PC-9 (cell line): ENCODE measurements at places on chromosomes 13 and 19. TPM values are rescaled to one million over a fixed set of nuclear protein-coding genes. Genes with fewer than 3 reads are reported as not detected.
A peak's percentile ranks its signal among the peaks of the same experiment; 100 is the strongest.

Gene ZNF382
- 0.55 TPM in 1 of 2 replicates, not detected in the other for total RNA-seq

- no peaks in the 10 kb centered on the region for H3K27me3 ChIP-seq
- peak; percentile 51 for DNase-seq
- H3K27ac ChIP-seq, result no peak overlapping the region
- no peaks in the 10 kb centered on the region for H3K36me3 ChIP-seq
Measured at GRCh38 chr19:6103217-6103644, 7.1 kb downstream of the RFX2 start.

DNA sequence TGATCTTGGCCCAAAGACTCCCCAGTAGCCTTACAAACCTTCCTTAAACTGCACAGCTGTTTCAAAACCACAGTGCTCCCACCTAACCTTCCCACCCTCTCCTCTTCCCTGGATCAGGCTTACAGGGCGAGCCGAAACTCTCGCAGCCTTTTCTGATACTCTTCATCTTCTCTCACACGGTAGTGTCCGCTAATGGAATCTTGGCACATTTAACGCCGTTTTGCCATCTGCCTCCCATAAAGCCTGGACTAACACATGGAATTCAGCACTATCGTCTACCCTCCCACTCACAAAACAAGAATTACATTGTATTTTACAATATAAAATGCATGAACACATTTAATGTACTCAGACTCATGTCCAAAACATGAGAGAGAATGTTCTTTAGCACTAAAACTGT lies 135.9 kb downstream of the RAP2A start:
- no peak overlapping the region for H3K27ac ChIP-seq
- no peak overlapping the region for H3K4me3 ChIP-seq
- H3K36me3 ChIP-seq, result no peaks in the 10 kb centered on the region
- DNase-seq, result no peak
- H3K4me1 ChIP-seq, result peaks cover 23% of the 10 kb centered on the region

DNA sequence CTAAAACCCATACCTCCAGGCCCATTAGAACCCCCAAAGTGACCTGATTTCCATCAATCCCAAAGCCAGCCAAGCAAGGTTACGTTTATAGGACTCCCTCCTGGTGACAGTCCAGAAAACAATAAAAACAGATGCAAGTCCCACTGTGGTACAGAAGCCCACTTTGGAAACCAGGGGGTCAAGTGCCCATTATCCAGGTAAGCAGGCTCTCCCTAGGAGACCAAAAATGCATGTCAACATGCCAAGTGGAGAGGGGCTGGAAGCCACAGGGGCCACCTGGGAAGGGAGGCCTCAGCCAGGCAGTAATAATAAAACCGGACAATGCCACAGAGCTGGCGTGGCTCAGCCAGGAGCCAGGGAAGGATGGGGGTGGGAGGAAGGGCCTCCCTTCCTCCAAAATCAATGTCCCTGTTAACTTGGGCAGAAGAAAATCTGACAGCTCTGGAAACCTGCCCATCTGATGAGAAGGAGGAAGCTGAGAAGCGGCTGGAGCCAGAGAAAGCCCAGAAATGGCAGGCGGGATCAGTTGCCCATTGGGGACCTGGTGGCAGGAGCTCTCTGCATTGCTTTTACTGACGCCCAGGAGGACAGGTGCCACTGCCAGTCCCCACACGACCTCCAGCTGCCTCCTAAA lies 160.4 kb downstream of the ZIC5 start:
- no peaks in the 10 kb centered on the region for H3K27me3 ChIP-seq
- no peak for DNase-seq
- H3K27ac ChIP-seq, result no peak overlapping the region
- no peaks in the 10 kb centered on the region for H3K36me3 ChIP-seq
- H3K4me1 ChIP-seq, result no peaks in the 10 kb centered on the region

DNA sequence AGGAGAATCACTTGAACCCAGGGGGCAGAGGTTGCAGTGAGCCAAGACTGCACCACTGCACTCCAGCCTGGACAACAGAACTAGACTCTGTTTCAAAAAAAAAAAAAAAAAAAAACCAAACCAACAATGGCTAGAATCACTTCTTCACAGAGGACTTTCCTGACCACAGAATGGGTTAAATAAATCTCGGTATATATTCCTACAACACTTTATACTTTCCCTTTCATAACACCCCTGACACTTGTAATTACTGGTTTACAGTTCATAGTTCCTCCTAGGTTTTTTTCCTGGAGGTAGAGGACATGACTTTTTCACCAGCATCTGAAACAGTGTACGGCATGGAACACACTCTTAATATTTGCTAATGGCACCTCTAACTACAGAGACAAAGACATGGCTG lies 31.4 kb downstream of the ZDHHC20 start:
- H3K27me3 ChIP-seq, result no peaks in the 10 kb centered on the region
- no peaks in the 10 kb centered on the region; the same call in 1 of the 2 replicates for H3K36me3 ChIP-seq

- H3K4me3 ChIP-seq, result no peak within 1 kb of the TSS
- 0 out of 2 replicates have a peak, but pooled peaks cover 8% of the 10 kb centered on the region for H3K27me3 ChIP-seq
- H3K4me1 ChIP-seq, result no peaks in the 10 kb centered on the region
- H3K27ac ChIP-seq, result no peak within 1 kb of the TSS
- peak; percentile 38 for DNase-seq
Measured at GRCh38 chr19:3224346-3225168, at the start of gene CELF5. CELF5 (plus strand) TSS chr19:3224661; CDS start chr19:3224740, 79 bp downstream.

GRCh38 chr19:21328406-21328805 lies 804 bp downstream of the ZNF708 start:
- no peaks in the 10 kb centered on the region for H3K27me3 ChIP-seq
- 0 out of 2 replicates have a peak overlapping the region, but pooled peaks have one; percentile 57 for H3K27ac ChIP-seq
- DNase-seq, result no peak
- peaks cover 7% of the 10 kb centered on the region for H3K4me1 ChIP-seq

DNA sequence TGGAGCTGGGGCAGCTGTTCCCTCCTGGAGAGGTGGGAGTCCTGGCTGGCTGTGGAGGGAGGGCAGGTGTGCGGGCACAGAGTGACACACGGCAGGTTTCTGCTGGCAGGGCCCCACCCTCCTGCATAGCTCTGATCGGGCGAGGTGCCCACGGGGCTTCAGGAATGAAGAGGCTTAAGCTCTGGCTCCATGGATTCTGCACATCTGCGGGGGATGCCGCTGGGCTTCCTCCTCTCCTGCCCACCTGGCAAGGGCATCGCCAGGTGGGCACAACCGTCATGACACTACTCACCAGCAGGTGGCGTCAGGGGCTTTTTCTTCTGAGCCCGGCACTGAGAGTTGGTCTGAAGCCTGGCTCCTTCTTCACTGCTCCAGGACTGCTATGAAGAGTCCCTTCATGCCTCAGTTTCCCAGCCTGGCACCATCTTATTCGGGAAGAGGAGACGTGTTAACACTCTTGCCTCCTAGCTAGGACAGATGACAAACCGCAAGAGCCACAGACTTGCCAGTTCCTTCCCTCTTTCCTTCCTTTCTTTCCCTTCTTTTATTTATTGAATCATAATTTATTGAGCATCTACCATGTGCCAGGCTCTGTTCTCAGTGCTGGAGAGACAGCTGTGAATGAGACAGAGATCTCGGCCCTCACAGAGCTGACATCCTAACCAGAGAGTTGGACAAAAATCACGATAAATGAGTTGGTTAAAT lies 15.2 kb upstream of the PAK4 start:
- no peaks in the 10 kb centered on the region for H3K36me3 ChIP-seq
- H3K27me3 ChIP-seq, result no peaks in the 10 kb centered on the region
- peak overlapping the region; percentile 88 for H3K27ac ChIP-seq
- H3K4me3 ChIP-seq, result no peak overlapping the region
- H3K4me1 ChIP-seq, result peaks cover 23% of the 10 kb centered on the region

- no peak overlapping the region for H3K27ac ChIP-seq
- no peaks in the 10 kb centered on the region for H3K36me3 ChIP-seq
- peaks cover 11% of the 10 kb centered on the region for H3K4me1 ChIP-seq
- H3K27me3 ChIP-seq, result no peaks in the 10 kb centered on the region
Measured at GRCh38 chr19:19547674-19548336, 9.7 kb downstream of the CILP2 start.

- no peaks in the 10 kb centered on the region for H3K36me3 ChIP-seq
- no peaks in the 10 kb centered on the region for H3K27me3 ChIP-seq
- no peak overlapping the region for H3K4me3 ChIP-seq
- peak; percentile 38 for DNase-seq
- no peaks in the 10 kb centered on the region for H3K4me1 ChIP-seq
- no peak overlapping the region for H3K27ac ChIP-seq
Measured at GRCh38 chr13:47908197-47908902, 92.7 kb downstream of the SUCLA2 start.

GRCh38 chr19:17205237-17206140 lies 9.7 kb upstream of the USE1 start:
- no peak overlapping the region for H3K27ac ChIP-seq
- 0 out of 2 replicates have a peak, but pooled peaks cover 6% of the 10 kb centered on the region for H3K36me3 ChIP-seq
- peak; percentile 57 for DNase-seq
- H3K4me1 ChIP-seq, result no peaks in the 10 kb centered on the region
- H3K27me3 ChIP-seq, result no peaks in the 10 kb centered on the region
- H3K4me3 ChIP-seq, result no peak overlapping the region
